ENCODE measurements at places on chromosomes 3 and 15.

- no peak for DNase-seq
Observed at GRCh38 chr3:16112910-16113504, 61.5 kb upstream of the GALNT15 start.

- DNase-seq = no peak
Observed at GRCh38 chr15:74340150-74340549, 27.3 kb downstream of the CYP11A1 start.

- no peak for DNase-seq
Observed at GRCh38 chr15:91348752-91349500, 248.9 kb downstream of the SV2B start.

DNA sequence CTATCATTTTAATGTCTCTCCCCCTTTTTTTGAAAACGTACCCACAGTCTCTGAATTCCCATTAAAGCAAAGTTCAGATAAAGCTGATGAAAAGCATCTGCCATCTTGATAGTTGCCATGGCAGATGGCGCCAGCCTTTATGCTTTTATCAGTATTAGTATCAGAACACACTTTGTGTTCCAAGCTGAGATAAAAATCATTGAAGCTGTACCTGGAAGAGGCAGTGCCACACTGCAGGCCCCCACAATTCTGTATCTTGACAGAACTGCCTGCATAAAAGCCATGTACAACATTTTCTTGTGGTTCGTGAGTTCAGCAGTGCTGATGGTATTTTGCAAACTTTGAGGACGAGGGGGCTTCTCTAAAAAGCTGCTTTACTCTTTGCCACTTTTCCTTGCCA, 311.7 kb downstream of the SATB1 start:
- DNase-seq = no peak

DNA sequence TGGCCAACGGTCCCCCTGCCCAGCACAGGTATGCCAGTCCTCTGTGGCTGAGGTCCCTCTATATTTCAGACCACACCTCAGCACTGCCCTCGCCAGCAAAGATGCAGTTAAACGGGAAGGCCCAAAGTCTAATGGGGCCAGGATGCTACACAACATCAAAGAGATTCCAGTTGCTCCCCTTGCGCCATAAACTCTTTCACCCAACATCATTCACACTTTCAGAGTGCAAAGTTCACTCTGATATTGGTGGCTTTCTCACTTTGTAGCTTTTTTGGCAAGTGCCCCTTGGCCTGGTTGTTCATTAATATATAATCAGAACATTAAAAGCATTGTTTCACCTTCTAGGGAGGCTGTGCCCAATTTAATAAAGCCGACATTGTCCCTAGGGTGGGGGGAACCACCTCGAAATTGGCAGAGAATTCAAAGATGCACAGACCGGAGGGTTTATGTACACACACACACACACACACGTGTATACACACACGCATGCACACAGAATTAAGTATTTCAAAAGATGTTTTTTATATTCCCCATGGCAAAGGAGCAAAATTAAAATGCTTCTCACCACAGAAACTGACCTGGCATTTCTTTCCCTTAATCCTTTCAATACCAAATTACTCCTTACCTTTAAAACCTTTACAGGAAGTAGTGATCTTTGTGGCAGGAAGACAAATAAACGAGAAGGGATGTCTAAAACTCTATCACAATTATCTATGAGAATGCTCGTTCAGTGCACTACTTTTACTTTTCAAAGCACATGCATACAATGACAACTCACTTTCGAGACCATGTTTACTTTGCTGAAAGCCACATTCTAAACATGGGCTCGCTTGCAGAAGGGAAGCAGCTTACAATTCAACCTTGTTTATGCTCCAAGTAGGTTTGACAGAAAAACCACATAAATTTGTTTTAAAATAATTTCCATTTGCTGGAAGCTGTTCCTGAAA, 19.5 kb downstream of the LRIG1 start:
- DNase-seq = no peak

GRCh38 chr15:55799291-55800212, 56.6 kb upstream of the PRTG start:
- no peak for DNase-seq

DNA sequence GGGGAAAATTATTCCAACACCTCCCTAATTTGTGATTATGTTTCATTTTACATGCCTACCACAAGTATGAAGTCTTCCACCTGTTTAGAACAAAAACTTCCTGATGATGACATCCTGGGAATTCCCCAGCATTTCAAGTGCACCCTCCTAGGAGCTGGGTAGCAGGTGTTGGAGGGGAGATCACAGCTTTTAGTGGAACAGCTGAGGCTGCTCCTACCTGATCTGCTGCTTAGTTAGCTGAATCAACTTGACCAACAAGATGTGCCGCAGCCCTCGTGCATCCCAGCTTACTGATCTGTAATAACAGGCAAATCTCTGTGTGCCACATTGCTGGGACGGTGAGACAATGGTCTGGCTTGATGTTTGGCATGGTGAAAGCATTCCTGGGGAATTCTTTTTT, 29.7 kb downstream of the TRAK1 start:
- DNase-seq = no peak

DNA sequence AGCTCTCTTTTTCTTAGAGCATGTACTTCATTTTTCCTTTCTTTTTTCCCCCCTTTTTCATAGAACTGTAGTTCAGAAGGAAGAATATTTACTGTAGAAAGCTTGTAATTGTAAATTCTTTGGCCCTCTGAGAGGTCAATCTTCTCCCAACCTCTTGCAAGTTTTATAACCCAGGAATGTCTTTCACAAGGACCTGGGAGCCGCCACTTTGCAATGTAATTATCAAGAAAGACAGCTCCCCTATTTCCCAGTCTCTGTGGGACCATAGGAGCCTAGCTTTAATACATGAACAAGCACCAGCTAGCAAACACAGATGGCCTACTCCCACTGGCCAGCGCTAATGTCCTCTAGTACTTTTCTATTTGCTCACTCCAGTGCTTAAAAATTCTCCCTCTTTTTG, 51.4 kb downstream of the NFKBIZ start:
- DNase-seq = no peak

DNA sequence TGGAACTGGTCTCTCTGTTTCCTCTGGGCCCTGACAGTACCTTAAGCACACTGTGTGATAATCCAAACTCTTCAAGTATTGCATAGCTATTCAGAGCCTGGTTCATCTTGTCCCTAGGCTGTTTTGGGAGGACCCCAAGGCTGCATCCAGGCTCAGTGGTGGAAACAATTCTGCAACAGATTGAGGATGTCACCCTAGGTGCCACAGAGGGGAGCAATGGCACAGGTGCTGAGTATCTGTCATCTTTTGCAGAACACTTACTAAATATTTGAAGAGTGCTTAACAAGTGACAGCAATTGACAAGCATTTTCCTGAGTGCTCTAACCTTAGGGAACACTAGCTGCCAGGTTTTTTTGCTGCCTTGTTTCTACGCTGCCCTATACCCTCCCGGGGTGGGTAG, 27.8 kb downstream of the STARD5 start:
- no peak for DNase-seq

DNA sequence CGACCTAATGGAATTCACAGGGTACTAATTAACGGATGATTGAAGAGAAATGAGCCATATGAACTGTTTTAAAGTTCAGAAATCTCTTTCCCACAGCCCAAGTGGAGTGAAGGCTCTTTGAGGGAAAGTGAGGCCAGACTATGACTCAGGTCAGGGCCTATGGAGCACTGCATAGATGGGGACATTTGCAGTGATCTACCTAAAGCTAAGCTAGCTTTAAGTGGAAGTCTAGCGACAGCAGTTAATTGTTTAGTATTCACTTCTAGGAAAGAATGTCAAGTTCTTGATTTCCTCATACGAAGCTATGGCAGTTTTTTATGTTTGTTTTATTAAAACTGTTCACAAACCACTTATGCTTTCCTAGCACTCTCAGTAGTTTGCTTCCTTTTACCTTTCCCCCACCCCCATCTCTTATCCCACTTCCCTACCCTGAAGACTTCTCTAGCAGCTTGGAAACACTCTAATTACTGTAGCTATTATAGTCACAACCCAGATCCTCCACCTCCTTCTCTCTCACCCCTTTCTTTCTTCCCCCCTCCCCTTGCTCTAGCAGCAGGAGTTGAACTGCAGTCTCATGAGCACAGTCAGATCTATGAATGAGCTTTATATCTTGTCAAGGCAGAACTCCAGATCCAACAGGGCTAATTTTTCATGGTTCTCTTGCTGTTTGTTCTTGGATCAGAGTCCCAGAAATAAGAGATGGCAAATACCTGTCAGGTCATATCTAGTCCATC, 6.2 kb downstream of the ZNF609 start:
- DNase-seq = no peak

DNA sequence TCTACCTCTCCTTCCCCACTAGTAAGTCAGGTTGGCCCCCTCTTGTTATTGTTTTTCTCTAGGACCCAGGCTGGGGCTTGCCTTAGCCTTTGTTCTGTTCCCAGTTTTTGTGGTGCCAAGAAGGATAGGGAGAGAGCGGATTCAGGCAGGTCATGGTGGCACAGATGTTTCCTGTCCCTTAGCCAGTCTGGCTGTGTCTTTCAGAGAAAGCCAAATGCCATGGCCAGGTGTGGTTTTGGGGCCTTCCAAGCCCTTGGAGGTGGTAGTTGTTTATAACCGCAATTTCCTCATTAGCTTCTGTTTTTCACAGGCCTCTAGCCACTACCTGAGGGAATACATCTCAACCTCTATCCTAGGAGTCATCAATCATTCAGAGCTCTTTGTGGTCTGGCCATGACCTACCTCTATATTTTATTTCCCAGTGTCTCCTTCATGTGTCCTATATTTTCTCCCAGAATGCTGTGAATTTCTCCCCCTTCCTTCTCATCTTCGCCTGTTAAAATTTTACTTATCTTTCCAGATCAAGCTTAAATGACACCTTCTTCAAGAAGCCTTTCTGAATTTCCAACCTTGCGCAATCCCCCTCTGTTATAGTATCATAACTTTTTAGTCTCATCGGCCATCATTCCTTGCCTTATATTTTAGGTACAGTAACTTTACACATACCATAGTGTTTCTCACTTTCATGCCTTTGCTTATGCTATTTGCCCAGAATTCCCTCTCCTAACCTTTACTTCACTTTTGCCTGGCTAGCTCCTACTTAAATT, 38.2 kb downstream of the TIMP4 start:
- no peak for DNase-seq

DNA sequence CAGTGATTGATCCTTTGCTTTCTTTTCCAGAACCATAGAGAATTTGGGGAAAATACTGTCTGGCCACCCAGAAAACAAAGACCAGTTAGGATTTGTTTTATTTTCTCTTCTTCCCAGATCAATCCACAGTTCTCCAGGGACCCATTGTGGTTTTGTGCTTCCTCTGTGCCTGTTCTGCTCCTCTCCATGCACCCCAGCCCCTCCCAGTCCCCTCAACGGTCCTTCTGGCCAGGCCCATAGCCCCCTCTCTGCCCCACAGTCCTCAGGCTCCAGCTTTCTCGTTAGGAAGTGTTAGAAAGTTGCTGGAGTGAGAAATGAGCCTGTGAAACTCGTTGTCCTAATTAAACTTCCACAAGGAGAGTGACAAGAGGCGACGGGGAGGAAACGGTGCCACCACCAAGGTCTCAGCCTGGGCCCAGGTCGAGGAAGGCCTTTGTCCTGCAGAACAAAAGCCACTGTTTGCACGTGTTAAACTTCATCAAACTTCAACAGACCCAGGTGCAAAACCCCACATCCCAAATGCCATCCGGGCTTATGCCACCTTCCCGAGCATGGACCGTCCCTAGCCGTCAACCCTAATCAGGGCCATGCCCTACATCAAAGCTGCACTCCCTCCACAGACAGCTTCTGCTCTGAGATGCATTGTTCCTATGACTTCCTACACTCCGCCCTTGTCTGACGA, 18.7 kb upstream of the ALDH1A3 start:
- DNase-seq = no peak

DNA sequence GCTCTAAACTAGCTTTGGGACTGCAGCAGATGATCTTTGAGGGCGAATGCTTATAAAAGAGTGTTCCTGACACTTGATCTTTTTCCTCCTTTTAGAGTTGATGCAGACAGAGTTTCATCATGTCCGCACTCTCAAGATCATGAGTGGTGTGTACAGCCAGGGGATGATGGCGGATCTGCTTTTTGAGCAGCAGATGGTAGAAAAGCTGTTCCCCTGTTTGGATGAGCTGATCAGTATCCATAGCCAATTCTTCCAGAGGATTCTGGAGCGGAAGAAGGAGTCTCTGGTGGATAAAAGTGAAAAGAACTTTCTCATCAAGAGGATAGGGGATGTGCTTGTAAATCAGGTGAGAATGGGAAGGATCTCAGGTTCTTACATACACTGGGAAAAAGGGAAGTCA, 75.7 kb downstream of the KLHL25 start:
- no peak for DNase-seq

- DNase-seq = no peak
Observed at GRCh38 chr3:27971600-27971999, 249.5 kb upstream of the EOMES start.

GRCh38 chr3:121165397-121165837, 257.4 kb downstream of the STXBP5L start:
- DNase-seq = no peak

- no peak for DNase-seq
Observed at GRCh38 chr3:142315083-142315482, 89.7 kb upstream of the GK5 start.

GRCh38 chr3:191376516-191377141, 46.3 kb upstream of the UTS2B start:
- no peak for DNase-seq

DNA sequence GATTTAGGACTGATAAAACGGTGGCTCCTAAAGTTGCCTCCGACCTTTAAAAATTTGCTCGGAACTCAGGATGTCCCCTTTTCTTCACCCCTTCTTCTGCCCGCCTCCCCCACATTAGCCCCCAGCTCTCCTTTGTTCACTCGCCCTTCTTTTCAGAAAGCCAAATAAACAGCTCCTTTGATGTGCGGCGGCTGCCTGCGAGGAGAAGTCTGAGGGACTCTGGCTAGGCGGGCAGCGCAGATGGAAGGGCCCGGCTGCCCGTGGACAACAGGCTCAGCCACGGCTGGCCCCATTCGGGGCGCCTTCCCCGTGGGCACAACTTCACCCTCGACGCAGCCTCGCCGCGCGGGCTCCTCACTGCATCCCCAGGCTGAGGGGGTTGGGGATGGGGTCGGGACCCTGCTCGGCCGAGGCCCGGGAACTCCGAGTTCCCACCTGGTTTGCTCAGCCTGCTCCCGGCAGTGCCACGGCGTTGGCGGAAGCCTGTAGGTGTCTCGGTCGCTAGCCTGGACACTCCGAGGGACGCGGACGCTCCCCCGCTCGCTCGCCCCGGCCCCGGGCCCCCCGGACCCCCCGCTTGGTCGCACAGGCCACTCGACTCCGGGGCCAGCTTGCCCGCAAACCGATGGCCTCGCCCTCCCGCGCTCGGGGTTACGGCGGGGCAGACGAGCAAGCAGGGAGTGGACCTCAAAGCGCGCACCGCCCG, 897 bp upstream of the TLE3 start:
- DNase-seq = peak; percentile 35

GRCh38 chr3:141388823-141389621, 20.7 kb downstream of the ZBTB38 start:
- no peak for DNase-seq

GRCh38 chr3:32095431-32095830, 11.0 kb upstream of the GPD1L start:
- no peak for DNase-seq

All from activated CD4-positive, alpha-beta T cell treated with anti-CD3 and anti-CD28 coated beads for 4 hours (primary cell).